Activated naive CD4-positive, alpha-beta T cell treated with Interleukin-2 at 50 U/mL for 16 hours (primary cell): ENCODE measurements at places on chromosomes 7 and 10.

DNA sequence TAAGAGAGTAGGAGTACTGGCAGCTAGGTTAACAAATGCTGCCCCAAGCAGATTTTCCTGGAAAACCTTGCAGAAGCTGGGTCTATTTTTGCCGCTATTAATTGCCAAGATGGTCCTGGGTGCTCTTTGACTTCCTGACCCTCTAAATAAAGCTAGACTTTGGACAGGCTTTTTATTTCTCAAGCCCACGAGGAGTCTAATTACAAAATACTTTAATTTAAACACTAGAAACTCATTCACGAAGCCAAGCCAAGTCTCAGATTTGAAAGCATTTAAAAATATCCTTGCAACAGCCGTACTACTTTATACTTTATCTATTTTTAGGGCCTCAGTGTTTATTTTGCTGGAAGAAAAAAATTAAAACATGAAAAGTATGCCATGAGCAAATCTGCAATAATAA, 45.1 kb downstream of the TMEM26 start:
- no peak for DNase-seq

DNA sequence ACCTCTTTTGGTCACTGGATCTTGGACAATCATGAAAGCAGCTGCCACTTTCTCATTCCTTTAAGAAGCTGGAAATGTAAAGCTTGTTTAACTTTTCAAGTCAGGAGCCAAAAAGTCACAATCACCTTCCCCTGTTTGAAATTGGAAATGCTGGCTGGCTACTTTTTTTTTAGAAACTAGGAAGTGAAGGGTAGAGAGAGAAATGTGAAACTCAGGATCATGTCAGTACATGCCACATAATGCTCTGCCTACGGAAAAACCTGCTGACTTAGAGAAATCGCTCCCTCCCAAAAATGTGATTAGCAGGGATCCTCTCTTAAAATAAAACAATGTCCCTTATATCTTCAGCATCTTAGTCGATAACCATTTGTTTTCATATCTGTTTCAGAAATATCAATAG, 188.4 kb upstream of the C7orf33 start:
- no peak for DNase-seq

- no peak for DNase-seq
Observed at GRCh38 chr7:86479144-86479543, 164.6 kb upstream of the GRM3 start.

DNA sequence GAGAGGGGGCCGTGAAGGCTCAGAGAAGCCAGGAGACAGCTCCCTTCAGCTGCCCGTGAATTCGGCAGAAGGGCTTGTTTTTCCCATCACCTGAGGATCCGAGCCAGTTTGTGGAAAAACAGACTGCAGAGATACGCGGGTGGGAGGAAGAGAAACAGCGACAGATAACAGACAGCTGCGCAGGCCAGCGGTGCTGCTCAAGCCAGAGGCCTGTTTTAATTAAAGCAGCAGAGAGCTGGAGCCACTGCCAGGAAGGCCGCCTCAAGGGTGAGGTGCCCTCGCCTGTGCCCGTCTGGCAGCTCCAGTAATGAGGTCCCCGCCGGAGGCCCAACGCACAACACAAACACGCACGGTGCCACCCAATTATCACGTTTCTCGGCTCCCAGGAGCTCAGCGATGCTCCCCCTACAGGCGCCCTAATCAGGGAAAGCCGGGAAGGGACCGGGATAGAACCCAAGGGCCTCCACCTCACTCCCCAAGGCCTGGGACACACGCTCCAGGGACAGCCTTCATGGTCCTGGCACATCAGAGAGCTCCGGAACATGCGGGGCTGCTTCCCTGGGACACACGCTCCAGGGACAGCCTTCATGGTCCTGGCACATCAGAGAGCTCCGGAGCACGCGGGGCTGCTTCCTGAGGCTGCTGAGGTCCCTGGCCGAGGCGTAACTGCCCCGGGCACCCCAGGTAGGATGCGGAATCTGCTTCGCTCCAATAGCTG, 60.6 kb upstream of the DNAAF5 start:
- DNase-seq = no peak

DNA sequence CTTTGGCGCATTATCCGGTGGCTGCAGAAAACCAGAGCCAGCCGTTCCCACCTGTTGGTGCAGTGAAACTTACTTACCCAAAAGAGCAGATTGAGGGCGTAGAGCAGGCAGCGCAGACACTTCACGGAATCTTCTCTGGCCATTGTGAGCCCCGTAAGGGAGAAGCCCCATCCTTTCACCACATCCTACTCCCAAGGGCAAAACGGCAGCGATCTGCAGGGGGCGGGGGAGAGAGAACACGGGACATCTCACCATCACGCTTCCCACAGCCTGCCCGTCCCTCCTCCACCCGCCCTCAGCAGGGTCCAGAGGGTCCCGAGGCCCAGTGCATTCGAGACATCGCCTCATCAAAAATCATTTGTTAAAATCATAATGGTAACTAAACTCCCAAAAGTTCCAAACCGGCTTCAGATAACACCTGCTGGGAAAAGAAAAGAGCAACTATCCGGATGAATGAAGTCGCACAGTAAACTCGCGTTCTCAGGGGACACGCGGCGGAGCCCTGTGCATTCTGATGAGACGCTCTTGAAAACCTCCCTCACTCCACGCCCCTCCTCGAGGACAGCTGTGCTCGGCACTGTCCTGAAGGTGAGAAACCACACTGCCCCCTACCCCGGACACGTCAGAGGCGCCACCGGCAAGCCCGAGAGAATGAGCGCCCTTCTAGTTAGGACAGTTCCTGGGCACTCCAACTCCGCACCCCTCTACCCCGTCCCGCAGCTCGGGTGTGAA, 1.2 kb downstream of the TSPAN12 start:
- DNase-seq = peak; percentile 4

GRCh38 chr10:95262763-95263518, 27.9 kb downstream of the PDLIM1 start:
- DNase-seq = no peak

- DNase-seq = no peak
Observed at GRCh38 chr7:129356176-129356575, 78.1 kb upstream of the STRIP2 start.

- no peak for DNase-seq
Observed at GRCh38 chr7:46742601-46743000, 821.5 kb upstream of the IGFBP3 start.

- DNase-seq = peak; percentile 96
Observed at GRCh38 chr7:26200444-26201246, at the start of gene HNRNPA2B1. TSS of gene HNRNPA2B1 (minus strand) at chr7:26200746. CDS start at chr7:26200577, 169 bp downstream.

- no peak for DNase-seq
Observed at GRCh38 chr10:102262744-102263370, 17.5 kb downstream of the GBF1 start.

GRCh38 chr10:132967540-132967939, 25.2 kb upstream of the CFAP46 start:
- DNase-seq = no peak

DNA sequence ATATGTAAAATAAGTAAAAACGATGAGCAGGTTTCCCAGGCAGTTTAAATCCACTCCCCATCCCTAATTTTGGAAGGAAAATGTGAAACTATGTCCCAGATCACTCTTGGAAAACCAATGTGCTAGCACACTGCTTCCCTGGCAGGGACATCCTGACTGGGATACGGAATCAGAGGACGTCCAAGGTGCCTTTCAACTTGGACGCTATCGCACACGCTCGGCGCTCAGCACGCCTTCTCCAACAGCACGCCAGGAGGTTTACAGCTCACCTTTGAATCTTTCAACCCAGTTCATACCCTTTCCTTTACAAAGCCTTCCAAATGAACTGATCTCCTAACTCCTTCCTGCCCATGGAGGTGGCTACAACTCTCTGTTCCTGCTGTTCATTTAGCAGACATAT, 47.1 kb downstream of the BEND7 start:
- DNase-seq = no peak

- no peak for DNase-seq
Observed at GRCh38 chr10:45809837-45810236, 37.5 kb downstream of the AGAP4 start.

DNA sequence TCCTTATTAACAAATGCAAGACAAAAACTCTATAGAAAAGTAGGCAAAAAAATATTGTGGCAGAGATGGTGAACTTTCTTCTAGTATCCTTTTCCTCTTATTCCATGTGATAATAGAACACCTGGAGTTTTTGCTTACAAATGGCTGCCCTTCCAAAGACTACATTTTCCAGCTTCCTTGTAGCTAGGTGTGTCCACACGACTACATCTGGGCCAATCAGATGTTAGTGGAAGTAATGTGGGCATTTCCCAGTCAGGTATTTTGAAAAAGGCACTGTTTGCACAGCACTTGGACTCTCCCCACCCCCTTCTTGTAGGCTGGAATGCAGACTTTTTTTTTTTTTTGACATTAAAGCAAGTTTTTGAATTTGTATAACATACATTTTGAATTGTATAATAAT, 105.5 kb upstream of the TBX20 start:
- no peak for DNase-seq

GRCh38 chr7:17640730-17641377, 299.4 kb downstream of the SNX13 start:
- DNase-seq = no peak

DNA sequence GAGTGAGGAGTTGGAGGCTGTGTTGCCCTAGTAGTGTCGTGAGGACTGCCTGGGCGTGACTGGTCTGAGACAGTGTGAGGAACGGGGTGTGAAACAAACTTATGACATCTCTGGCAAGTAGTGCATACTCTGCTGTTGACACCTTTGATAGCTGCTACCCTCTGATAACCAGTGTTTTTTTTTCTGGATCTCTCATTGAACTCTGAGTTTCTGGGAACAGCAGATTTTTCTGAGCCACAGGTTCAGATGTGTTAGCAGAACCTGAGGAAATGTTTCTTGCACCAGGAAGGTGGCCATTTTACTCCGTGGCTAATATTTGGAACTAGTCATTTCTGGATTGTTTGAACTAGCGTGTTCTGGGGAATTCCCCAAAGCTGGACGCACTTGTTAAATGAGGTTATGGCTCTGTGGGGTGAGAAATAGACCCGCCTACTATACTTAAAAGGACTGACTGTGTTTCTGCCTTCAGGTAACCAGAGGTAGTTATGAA, 52.9 kb downstream of the AUTS2 start:
- DNase-seq = no peak

DNA sequence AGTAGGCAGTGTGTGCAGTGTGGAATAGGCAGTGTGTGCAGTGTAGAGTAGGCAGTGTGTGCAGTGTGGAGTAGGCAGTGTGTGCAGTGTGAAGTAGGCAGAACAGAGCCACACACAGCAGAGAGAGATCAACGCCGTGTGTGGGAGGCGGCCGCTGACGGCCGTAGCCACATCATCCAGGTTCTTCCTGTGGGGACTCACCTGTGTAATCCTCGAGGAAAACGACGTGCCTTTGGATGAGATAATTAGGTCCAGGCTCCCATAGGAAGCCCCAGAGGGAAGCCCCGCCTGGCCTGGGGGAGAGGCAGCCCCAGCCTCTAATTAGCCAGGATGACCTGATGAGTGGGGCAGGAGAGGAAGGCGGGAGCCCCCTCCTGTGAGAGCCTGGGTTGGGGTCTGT, 25.4 kb downstream of the KNDC1 start:
- DNase-seq = no peak

GRCh38 chr10:57925045-57925444, 342.6 kb downstream of the IPMK start:
- no peak for DNase-seq

DNA sequence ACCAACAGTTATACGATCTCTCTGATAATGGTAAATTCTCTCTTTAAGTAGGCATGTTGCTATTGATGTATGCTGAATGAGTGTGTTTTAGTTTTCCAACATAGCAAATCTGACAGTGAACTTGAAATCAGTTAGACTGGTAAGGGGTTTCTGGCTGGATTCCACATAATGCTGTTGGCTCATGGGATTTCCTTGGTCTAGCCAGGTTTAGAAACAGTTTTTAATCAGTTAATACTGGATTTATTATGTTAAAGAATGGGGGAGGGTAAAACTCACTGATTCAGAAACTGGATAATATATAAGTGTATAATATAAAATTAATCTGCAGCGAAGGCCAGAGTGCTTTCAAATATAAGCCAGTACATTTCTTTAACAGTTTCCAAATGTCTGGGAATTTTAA, 55.6 kb downstream of the PCDH15 start:
- no peak for DNase-seq

DNA sequence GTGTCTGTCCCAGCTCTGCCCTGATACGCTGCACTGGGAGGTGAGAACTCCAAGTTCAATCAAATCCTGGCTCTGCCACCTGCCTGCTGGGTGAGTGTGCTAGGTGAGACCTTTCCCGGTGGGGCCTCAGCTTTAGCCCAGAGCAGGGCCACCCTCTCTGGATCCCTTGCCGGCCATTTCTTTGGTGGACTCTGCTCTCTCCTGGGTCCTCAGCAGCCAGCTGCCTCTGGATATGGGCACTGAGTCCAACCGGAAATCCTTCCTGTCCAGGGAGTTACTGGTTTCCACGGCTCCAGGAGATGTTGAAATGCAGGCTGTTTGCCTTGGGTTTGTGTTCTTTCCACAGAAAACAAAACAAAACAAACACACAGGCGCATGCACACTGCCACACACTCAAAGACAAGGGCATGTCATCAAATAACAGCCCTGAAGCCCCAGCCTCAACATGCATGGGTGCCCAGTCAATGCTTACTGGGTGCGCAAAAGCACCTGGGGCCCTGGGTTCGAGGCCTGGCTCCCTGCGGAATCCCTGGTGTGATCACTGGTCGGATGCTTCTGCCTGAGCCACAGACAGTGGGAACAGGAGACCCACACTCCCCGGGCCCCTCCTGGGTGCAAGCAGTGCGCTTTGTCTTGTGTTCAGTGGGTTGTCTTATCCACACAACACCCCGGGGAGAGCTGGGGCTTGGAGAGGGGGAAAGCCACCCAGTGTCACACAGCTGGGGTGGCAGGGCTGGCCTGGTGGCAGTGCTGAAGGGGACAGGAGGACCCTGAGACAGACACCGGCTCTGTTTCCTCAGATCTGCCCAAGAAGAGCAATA, 33.1 kb downstream of the PPIF start:
- DNase-seq = no peak

- no peak for DNase-seq
Observed at GRCh38 chr7:143958781-143959180, 4.1 kb downstream of the OR2F1 start.

GRCh38 chr7:157784979-157785441, 448.2 kb downstream of the DNAJB6 start:
- DNase-seq = no peak

DNA sequence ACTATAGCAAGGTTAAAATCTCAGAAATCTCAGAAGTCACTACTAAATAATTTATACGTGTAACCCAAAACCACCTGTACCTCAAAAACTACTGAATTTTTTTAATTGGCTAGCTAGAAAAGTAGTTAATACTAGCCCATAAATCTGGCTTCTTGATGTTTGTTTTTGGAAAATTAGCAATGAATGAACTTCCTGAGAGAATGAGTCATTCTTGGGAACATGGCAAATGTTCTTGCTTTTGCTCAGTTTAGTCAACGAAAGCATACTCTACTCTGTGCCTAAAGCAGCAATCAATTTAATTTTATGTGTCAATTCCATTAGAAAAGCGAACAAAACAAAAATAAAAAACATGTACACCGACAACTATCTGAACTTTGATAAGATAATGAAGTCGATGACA, 69.2 kb downstream of the SEMA3E start:
- DNase-seq = no peak
